ENCODE measurements at places on chromosomes 6 and 20.

GRCh38 chr6:36269834-36270705 lies at the start of gene PNPLA1:
TSS of gene PNPLA1 (plus strand) at chr6:36270060. CDS start at chr6:36270460, 400 bp downstream.
- DNase-seq = no peak

DNA sequence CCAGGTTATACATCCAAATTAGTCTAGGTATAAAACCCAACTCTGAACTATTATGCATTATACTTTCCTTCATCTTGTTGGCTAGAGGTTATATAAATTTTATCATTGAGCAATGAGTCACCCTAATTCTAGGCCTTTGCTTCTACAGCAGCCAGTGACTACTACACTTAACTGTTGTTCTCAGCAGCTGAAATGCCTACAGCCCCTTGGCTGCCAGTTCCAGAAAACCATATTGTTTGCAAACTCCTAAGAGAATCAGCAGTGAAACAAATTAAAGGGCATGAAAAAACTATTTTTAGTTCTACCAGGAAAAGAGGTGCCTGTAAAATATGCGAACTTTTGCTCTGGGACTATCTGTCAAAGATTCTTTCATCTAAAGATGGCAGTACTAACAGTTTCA lies 292.8 kb downstream of the FRK start:
- no peak for DNase-seq

GRCh38 chr20:54479138-54479906 lies 3.9 kb downstream of the DOK5 start:
- DNase-seq = no peak

GRCh38 chr6:151763303-151763702 lies 44.2 kb upstream of the ESR1 start:
- no peak for DNase-seq

DNA sequence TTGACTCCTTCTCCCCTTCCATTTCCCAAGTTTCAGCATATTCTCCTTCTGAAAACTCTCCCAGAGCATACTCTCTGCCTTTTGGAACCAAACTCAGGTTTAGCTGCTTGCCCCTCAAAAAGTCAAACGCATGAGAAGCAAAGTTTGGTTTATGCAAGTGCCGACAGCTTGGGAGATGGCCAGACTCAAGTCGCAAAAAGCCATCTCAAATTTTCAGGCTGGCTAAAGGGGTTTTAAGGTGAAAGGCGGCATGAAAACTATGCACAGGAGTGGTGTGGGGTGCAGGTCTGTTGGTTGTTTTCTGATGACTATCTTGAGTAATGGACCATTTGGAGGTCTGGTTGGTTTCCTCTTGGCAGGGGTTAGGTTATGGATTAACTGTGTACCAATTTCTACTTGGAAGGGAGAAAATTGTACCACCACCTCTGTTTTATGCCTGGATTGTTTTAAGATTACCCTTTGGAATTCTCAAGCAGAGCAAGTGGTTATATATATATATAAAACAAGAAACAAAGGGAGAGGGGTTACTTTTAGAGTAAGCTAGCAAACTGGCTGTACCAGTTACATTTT lies 52.4 kb upstream of the SCGN start:
- no peak for DNase-seq

- no peak for DNase-seq
Measured at GRCh38 chr6:112562301-112563231, 215.4 kb downstream of the RFPL4B start.

- DNase-seq = peak; percentile 55
Measured at GRCh38 chr6:13908955-13909381, 15.8 kb upstream of the RNF182 start.

GRCh38 chr6:117072781-117073180 lies 192.6 kb upstream of the VGLL2 start:
- no peak for DNase-seq

GRCh38 chr6:149990661-149991471 lies 27.1 kb downstream of the ULBP1 start:
- peak; percentile 48 for DNase-seq

GRCh38 chr6:91718198-91718597 lies 1131.3 kb upstream of the MAP3K7 start:
- no peak for DNase-seq

DNA sequence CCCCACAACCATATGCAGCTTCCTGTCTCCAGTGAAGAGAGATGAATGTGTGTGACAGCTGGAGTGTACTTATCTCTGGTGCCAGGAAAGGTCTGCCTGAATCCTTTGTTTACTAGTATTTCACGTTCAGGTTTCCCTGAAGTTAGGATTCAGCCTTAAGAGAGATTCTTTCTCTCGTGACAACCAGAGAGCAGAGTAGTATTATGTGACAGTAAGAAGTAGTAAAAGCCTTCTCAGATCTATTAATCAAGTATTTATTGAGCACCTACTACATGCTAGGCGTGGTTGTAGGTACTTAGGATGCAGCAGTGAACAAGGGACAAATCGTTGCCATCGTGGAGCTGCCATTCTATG lies 949 bp downstream of the KIFC1 start:
- no peak for DNase-seq

DNA sequence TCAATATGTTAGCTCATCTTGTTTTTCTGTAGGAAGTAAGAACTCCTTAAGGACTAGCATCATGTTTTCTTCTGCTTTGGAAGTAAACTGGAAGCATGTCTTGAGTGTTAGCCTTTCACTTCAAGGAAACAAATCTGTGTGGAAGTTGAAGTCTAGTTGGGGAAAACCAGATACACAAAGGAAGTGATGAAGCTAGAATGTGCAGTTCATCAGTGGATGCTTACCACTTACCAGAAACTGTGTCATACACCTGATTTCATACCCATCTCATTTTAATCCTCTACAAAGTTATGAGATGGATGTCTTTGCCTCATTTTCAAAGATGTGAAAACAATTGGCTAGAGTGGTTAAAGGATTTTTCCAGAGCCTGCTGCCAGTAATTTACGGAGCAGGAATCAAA lies 75.8 kb downstream of the TMEM170B start:
- DNase-seq = no peak

DNA sequence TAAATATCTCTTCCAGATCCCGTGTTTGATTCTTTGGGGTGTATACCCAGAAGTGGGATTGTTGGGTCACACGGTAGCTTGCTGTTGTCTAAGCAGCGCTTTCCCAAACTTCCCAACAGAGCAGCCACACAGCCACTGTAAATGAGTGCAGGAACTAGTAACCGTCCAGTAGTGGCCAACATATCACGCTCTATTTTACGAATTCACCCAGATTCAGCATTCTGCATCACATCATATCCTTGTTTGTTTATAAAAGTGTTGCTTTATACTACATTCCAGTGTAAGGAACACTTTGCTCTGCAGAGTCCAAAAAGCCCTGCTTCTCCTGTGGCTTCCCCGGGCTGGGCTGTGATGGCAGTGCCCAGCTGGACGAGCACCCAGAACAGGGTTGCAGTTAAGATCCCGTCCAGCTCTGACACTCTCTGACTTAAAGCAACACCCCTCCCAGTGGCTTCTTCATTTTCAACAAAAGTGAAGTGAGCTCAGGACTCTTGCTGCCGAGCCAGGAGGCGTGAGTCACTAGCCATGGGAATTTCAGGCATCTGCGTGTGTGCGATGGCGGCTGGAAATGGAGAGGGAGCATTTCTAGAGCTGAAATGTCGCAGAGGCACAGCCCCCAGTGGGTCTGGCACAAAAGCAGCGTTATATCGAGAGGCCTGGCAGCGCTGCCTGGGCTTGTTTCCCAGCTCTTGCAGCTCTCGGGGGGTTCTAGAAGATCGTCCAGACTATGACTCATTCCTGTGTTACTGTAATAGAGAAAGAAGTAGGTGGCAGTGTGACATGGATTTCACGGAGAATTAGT lies 216.3 kb upstream of the ECI2 start:
- no peak for DNase-seq

GRCh38 chr20:45827712-45828111 lies 600 bp upstream of the TNNC2 start:
- no peak for DNase-seq

DNA sequence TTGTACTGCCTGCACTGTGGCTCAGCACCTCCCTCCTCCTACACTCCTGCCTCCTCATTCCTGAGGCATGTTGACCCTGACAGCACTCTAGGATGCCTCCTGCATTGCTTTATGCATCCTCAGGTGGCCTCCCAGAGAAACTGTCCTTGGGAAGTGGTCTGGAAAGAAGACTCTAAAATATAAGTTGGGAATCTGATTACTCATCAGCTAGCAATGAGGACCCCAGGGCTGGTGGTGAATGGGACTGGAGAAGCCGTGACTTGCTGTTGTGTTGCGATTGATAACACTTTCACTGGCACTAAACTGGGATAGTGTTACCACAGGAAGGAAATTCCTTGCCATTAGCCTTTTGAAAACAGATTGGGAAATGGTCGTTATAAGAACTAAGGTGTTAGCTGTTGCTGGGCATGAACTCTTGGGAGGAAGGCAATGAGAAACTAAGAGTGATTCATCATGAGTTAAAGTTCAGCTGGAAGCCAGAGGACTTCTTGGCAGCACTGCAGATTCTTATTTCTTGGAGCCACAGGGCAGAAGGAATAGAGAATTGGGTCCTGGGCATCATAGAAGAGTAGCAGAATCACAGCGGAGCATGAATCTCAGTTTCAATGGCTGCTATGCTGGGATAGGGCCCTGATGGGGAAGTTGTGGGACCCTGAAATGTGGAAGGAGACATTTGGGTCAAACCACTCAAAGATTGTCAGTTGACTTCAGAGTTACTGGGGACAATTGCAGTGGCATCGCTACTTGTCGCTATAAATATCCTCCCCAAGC lies 10.1 kb upstream of the SIRPD start:
- DNase-seq = no peak

DNA sequence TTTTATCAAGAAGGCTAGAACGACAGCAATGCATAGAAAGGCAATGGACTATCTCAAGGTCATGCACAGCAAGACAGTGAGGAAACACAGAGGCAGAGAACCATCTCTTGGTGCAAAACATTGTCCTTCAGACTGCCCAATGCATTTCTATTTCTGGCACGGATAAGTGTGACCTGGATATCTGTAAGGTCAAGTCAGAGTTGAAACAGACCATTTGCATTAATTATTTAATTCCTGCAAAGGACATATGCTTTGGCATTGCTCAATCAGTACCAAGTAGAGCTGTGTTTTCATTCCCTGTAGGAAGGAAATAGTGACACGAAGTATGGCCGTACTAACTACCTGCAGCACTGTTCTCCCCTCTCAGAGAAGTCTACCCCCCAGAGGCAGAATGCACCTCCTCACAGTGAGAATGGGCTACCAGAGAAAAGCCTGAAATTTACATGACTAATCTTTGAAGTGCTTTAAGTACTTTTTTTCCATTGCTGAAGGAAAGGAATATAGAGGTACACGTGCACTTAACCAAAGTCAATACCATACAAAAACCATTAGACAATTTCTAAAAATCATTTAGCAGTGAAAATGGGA lies 32.1 kb upstream of the GSTA4 start:
- no peak for DNase-seq

DNA sequence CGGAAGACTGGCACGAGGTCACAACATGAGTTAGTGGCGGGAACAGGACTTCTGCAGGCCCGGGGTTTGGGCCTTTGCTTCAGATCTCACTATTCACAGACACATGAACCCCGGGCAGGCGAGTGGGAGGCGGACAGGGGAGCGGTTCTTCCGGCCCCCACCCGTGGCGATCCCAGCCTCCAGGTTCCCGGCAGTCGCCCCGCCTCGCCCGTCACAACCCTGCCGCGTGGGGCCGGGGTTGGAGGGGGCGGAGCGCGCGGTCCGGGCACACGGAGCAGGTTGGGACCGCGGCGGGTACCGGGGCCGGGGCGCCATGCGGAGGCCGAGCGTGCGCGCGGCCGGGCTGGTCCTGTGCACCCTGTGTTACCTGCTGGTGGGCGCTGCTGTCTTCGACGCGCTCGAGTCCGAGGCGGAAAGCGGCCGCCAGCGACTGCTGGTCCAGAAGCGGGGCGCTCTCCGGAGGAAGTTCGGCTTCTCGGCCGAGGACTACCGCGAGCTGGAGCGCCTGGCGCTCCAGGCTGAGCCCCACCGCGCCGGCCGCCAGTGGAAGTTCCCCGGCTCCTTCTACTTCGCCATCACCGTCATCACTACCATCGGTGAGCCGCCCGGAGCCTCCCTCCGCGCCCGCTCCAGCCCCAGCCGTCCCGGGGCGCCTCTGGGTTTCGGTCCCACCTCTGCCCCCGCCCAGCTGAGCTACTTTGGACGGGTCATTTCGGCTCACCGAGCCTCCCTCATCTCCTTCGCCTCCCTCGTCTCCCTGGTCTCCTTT lies at the start of gene KCNK15:
Gene KCNK15 (plus strand): TSS at position 268 of the 769 bp plus-strand sequence. CDS start 46 bp downstream, at position 314.
- DNase-seq = peak; percentile 48

DNA sequence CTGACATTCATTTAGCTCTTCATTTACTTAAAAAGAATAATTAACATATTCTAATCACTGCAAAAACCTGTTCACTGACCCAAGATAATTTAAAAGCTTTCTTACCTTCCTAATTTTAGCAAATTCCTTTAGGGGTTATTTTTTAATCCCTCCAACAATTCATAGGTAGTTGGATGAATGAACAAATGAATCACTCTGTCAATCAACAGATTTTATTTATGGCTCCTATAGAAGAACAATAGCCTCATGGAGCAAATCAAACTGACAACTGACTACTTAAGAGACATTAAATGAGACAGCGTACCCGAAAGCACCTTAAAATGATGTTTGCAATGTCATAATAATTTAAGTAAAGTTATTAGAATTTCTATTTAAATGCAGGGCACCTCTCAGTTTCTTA lies 31.5 kb upstream of the GJA1 start:
- DNase-seq = no peak

DNA sequence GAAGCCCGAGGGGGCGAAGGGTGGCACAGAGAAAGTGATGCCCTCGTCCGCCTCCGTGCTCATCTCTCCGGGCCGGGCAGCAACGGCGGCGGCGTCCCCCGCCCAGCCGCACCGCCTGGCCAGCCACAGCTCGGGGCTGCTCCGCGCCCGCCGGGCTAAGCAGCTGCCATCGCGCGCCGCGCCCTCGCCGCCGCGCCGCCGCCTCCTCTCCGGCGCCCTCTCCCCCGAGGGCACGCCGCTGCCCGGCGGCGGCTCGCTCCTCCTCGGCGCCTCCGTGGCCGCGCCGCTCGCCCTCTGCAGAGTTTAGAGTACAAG lies 225 bp downstream of the MAP3K5 start:
- DNase-seq = no peak

DNA sequence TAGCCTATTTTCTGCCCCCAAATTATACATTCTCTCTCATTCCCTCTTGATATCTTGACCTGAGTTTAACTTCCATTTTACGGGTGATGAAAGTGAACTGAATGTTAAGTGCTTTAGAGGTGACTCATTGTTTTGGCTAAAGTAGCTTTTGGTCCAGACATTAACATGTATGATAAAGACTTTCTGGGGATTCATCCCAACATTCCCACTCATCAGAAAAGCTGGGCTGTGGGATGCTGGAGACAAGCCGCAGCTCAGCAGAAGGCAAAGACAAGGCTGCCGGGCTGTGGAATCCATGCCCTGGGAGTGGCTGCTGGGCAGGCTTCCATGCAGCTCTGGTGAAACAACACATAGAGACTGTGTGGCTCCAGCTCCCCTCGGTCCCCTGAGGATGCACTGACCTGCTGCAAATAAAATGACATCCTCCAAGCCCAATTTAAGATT lies 89.9 kb upstream of the SYNDIG1 start:
- no peak for DNase-seq

- DNase-seq = no peak
Measured at GRCh38 chr6:42692137-42692911, 30.1 kb downstream of the PRPH2 start.
